Activated CD8-positive, alpha-beta memory T cell treated with anti-CD3 and anti-CD28 coated beads, Interleukin-2, amount 10 ng/mL, durations not matched to agents 7 days and 5 days (primary cell): ENCODE measurements at places on chromosomes 11 and 22.

GRCh38 chr22:39169797-39170466 is 17.5 kb upstream of the CBX7 start:
- DNase-seq = no peak

DNA sequence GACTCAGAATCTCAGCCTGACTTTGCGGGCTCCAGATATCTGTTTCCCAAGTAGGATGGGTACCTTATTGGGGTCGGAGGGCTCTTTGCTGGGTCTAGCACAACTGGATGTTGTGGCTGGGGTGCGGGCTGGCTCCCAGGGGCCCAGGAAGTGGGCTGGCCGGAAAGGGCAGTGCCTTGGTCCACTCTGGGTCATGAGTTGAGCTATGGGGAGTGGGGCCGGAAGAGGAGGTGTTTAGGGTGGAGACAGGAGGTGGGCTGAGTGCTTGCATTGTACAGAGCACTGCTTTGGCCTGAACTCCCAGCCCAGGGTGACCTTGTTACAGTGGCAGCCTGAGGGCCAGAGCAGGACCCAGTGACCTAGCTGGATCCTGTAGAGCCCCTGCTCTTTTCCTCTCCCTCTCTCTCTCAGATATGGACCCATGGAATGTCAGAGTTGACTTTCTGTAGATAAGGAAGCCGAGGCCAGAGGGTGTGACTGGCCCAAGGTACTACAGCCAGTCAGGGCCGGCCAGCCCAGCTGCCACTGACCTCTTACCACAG is 13.2 kb downstream of the PHLDB1 start:
- DNase-seq = no peak

GRCh38 chr11:55652560-55652959 is 4.4 kb downstream of the OR4S2 start:
- no peak for DNase-seq

DNA sequence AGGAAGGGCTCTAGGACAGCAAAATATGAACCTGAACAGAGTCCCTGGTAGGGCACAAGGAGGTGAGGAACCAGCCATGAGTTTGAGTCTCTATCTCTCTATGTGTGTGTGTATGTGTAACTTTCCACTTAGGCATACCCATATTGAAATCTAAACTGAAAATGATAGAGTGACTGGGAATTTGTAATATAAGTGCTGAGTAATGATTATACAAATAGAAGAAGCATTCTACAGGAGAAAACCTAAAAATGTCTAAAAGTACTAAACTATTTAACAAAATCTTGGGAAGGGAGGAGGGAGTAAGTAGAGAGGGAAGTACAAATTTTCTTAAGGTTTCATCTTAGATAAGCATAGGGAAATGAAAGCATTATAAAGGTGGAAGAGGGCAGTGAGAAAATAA is 97.1 kb upstream of the ZC3H12C start:
- no peak for DNase-seq

DNA sequence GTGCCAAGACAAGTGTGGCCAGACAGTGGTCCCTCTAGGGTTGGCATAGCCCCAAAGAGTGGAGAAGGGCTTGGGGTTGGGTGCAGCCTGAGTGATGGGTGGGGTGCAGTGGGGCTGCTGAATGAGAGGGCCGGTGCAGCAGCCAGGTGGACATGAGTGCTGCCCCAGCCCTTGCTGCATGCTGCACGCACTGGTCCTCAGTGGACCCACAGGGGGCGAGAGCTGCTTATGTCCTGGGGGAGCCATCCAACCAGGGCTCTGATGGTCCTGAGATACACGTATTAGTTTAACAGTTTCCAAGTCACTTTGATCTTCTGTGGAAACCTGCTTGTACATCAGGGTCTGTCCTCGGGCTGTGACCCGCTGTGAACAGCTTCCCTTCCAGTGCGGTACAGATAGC is 23.9 kb upstream of the ACR start:
- DNase-seq = no peak

GRCh38 chr11:124898711-124899110 is 1.0 kb upstream of the ROBO4 start:
- no peak for DNase-seq

GRCh38 chr11:40987776-40988435 is 471.5 kb downstream of the LRRC4C start:
- no peak for DNase-seq

GRCh38 chr11:101807531-101807930 is 107.3 kb upstream of the CEP126 start:
- DNase-seq = no peak

DNA sequence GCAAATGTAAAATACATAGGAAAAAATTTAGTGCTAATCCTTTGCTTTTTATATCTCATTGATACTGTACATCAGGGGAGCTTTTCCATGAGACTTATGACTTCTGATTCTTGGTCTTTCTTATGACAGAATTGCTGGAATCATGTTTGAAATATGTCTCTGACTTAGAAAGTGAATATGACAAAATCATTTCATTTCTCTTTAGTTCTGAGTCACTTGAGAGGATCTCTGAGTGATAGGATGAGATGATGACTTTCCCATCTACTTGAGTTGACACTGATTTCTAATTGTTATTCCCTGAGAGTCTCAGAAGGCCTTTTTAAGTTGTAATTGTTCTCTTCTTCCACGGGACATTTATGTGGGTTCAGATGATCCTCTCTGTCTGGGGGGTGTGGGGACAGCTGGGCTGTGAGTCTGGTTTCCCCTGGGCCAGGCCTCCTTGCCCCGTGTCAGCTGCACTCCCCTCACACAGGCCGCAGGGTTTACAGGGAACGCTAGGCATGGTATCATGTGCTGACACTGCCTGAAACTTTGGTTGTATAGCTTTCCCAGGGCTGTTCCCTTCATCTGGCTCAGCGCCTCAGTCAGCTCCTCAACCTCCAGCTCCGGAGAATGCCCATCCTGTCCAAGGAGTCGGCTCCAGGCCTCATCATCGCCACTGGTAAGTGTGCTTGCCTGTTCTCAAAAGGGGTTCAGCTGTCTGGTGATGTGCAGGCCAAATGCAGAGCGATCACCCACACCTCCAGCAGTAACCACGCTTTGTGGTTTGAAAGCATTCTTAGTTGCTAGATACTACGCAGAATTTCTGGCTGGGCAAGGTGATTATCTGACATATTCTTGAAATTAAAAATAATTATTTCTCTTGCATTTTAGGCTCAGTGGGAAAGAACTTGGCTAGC is 69.5 kb upstream of the SORL1-AS1 start:
- DNase-seq = no peak

DNA sequence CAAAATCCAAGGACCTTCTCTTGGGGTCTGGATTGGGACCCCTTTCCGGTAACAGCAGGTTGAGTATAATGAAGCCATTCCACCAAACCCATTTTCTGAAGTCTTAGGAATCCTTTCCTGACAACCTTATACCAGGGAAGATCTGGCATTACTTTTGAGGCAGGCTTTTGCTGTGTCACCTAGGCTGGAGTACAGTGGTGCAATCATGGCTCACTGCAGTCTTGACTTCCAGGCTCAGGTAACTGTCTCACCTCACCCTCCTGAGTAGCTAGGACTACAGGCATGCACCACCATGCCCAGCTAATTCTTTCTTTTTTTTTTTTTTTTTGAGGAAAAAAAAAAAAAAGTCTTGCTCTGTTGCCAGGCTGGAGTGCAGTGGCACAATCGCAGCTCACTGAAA is 55.8 kb upstream of the TREH start:
- no peak for DNase-seq

- no peak for DNase-seq
Measured at GRCh38 chr11:20002312-20003216, 157.7 kb downstream of the DBX1 start.
